SK-N-SH (cell line): ENCODE measurements at places on chromosomes 3 and 15. TPM values are rescaled to one million over a fixed set of nuclear protein-coding genes. Genes with fewer than 3 reads are reported as not detected.
A peak's percentile ranks its signal among the peaks of the same experiment; 100 is the strongest.

- no peak overlapping the region for H3K4me3 ChIP-seq
Observed at GRCh38 chr3:183548262-183548769, 7.2 kb downstream of the KLHL6 start.

- no peaks in the 10 kb centered on the region for H3K36me3 ChIP-seq
- no peaks in the 10 kb centered on the region for H3K4me1 ChIP-seq
- DNase-seq = no peak
- H3K27me3 ChIP-seq = no peaks in the 10 kb centered on the region
Observed at GRCh38 chr3:180854887-180855286, 57.6 kb upstream of the FXR1 start.

DNA sequence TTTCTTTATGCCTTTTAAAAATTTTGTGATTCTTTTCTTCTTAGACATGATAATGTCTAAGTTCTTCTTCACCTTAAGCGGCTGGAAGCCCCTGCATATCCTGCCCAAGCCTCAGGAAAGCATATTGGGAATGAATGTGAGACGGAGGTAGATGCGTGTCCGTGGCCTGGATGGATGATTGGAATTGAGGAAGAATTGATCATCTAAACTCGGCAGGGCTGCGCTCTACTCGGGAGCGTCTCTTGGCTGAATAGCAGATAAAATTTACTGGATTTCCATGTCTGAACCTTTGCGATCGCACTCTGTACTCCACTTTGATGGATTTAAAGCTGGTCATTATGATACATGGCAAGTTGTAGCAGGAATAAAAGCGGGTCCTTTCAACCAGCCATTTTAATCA is 406.7 kb upstream of the ONECUT1 start:
- H3K27ac ChIP-seq = no peak overlapping the region
- H3K27me3 ChIP-seq = peaks cover 11% of the 10 kb centered on the region; the same call in 1 of the 2 replicates
- peak overlapping the region; percentile 35 for H3K4me3 ChIP-seq
- H3K36me3 ChIP-seq = no peaks in the 10 kb centered on the region
- no peak for DNase-seq

DNA sequence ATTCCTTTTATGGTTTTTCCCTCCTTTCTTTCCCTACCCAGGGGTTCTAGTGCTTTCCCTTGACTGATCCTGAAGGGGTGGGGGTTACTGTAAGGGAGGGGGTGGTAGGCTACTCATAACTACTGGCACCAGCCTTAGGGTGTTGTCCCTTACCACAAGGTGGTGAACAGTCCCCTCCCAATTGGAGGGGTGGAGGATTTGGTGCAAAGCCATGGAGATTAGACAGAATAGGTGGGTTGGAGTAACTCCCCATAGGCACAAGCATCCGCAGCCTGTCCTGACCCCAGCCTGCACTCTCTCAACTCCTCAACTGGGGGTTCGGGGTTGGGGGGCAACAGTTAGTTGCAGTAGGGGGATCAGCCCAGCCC is 2.6 kb upstream of the HYAL2 start:
- H3K27me3 ChIP-seq = no peaks in the 10 kb centered on the region
- peaks cover 30% of the 10 kb centered on the region for H3K4me1 ChIP-seq
- no peak overlapping the region for H3K27ac ChIP-seq
- H3K4me3 ChIP-seq = no peak overlapping the region
- peaks cover 26% of the 10 kb centered on the region for H3K36me3 ChIP-seq
- no peak for DNase-seq

- no peak for DNase-seq
- H3K4me1 ChIP-seq = peaks cover 47% of the 10 kb centered on the region; the same call in 1 of the 2 replicates
- no peak overlapping the region for H3K4me3 ChIP-seq
- H3K36me3 ChIP-seq = no peaks in the 10 kb centered on the region
- no peak overlapping the region for H3K27ac ChIP-seq
Observed at GRCh38 chr3:197507541-197507940, 48.2 kb downstream of the BDH1 start.

DNA sequence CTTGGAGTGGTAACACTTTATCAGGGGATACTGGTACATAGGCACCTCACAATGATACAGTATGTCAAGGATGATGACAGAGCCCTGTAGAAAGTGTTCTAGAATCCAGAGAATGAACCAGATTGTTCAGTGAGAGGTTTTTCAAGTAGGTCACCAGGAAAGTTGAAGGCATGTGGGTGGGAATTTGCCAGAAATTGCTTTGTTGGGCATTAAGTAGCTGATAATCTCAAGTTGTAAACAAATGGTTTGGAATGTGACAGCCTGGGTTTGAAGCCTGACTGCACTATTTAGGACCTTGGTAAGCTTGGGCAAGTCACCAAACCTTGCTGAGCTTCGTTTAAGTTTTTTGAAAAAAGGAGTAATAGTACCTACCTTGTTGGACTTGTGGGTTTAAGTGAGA is 12.5 kb downstream of the SLC35G2 start:
- H3K36me3 ChIP-seq = no peaks in the 10 kb centered on the region
- no peak for DNase-seq
- H3K27me3 ChIP-seq = no peaks in the 10 kb centered on the region
- H3K27ac ChIP-seq = no peak overlapping the region
- H3K4me1 ChIP-seq = peaks cover 3% of the 10 kb centered on the region
- H3K4me3 ChIP-seq = no peak overlapping the region

GRCh38 chr3:183981990-183982644 is 35.6 kb downstream of the ABCC5 start:
- H3K4me3 ChIP-seq = no peak overlapping the region
- H3K4me1 ChIP-seq = peaks cover 12% of the 10 kb centered on the region
- no peak overlapping the region for H3K27ac ChIP-seq
- H3K27me3 ChIP-seq = no peaks in the 10 kb centered on the region

- no peaks in the 10 kb centered on the region for H3K27me3 ChIP-seq
- H3K4me1 ChIP-seq = no peaks in the 10 kb centered on the region
- peak; percentile 87 for DNase-seq
- no peak overlapping the region for H3K4me3 ChIP-seq
- no peak overlapping the region for H3K27ac ChIP-seq
Observed at GRCh38 chr15:74307827-74308811, 59.3 kb downstream of the CYP11A1 start.

- H3K27ac ChIP-seq = no peak overlapping the region
- no peaks in the 10 kb centered on the region for H3K36me3 ChIP-seq
- H3K27me3 ChIP-seq = no peaks in the 10 kb centered on the region
- no peak for DNase-seq
- no peaks in the 10 kb centered on the region; the same call in 1 of the 2 replicates for H3K4me1 ChIP-seq
Observed at GRCh38 chr3:78183906-78184599, 1144.2 kb downstream of the ROBO2 start.

- no peak for DNase-seq
- no peaks in the 10 kb centered on the region for H3K4me1 ChIP-seq
- no peak overlapping the region for H3K27ac ChIP-seq
- no peaks in the 10 kb centered on the region for H3K36me3 ChIP-seq
Observed at GRCh38 chr3:59285560-59285959, 235.7 kb upstream of the CFAP20DC start.

DNA sequence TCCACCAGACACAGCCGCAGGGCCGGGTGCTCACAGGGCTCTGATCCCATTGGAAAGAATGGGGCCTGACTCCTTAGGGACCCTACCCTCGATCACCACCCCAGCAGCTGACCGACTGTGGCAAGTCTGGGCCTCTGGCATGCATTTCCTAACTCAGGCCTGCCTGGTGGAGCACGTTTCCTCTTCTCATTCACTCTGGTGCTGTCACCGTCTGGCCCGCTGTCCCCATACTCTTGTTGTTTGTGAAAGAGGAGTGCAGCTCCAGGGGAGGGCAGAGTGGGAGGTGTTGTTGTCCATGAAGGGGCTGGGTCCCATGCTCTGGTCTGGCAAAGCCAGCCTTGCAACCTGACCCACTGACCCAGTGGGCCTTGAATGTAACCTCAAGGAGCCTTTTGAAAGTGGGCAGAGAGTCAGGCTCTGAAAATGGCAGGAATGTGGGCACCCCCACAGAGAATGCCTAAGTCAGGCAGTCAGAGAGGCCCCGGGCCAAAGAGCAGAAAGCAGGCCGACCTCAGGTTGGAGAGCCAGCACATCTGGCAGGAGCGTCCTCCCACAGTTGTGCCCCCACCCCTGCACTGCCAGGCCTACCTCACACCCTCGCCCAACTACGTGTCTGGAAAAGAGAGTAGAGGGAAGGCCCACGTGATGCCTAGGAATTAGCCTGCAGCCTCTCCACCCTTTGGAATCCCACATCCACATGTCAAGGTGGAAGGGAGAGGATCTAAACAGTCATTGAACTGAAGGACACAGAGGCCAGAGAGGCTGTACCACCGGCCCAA is 10.9 kb downstream of the SEMA7A start:
- H3K36me3 ChIP-seq = no peaks in the 10 kb centered on the region
- H3K4me1 ChIP-seq = peaks cover 34% of the 10 kb centered on the region; the same call in 1 of the 2 replicates
- no peaks in the 10 kb centered on the region for H3K27me3 ChIP-seq
- DNase-seq = no peak
- H3K4me3 ChIP-seq = no peak overlapping the region

DNA sequence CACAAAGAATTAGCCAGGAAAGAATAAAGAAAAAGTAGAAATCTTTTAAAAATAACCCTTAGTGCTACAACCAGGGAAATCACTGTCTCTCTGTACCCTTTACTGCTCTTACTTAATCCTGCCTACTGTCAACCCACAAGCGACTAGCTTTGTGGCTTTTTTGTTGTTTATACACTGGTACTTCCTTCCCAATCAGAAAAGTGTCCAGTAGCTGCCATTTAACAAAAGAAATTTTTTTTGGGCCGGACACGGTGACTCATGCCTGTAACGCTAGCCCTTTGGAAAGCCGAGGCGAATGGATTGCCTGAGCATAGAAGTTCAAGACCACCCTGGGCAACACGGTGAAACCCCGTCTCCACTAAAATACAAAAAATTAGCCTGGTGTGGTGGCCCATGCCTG is 13.8 kb upstream of the FAM219B start:
- H3K4me3 ChIP-seq = no peak overlapping the region
- peaks cover 58% of the 10 kb centered on the region for H3K36me3 ChIP-seq
- no peak for DNase-seq
- H3K27me3 ChIP-seq = no peaks in the 10 kb centered on the region

The SLC28A1 gene
- not detected in 2 replicates for polyA plus RNA-seq

The NOX5 gene
- 0.02 and 0.05 TPM in 2 replicates for polyA plus RNA-seq

The CYP8B1 gene
- not detected in 2 replicates for polyA plus RNA-seq

The SNTN gene
- polyA plus RNA-seq = not detected in 2 replicates

The OXTR gene
- 1.8 and 2.5 TPM in 2 replicates for polyA plus RNA-seq

The MCTP2 gene
- 0.26 and 0.52 TPM in 2 replicates for polyA plus RNA-seq
